Activated CD8-positive, alpha-beta memory T cell treated with anti-CD3 and anti-CD28 coated beads for 1 hour (primary cell): ENCODE measurements at places on chromosomes 7 and 10.

- no peak for DNase-seq
Observed at GRCh38 chr10:34549001-34549400, 266.1 kb downstream of the PARD3 start.

DNA sequence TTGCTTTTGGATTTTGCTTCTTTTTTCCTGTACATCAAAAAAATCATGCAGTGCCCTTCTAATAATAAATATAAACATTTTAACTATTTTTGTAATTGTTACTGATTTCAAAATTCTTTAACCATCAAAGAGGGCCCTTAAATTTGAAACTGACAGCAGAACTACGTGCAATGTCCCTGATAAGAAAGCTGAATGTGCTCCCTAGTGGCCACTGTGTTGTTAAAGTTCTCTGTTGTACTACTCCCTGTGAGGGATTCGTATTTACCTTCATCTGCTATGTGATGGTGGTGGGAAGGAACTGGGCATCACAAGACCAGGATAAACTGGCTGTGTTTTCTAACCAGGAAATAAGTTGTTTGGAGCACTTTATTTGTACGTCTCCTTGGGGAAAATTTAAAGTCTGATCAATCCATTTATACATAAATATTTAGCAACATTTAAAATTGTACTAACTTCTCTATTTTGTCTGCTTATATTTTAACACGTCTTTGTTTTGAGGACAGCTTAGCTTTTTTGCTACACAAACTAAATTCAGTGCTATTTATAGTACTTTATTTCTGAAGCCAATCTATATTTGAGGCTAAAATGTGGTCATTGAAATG lies 322.4 kb downstream of the HGF start:
- no peak for DNase-seq

DNA sequence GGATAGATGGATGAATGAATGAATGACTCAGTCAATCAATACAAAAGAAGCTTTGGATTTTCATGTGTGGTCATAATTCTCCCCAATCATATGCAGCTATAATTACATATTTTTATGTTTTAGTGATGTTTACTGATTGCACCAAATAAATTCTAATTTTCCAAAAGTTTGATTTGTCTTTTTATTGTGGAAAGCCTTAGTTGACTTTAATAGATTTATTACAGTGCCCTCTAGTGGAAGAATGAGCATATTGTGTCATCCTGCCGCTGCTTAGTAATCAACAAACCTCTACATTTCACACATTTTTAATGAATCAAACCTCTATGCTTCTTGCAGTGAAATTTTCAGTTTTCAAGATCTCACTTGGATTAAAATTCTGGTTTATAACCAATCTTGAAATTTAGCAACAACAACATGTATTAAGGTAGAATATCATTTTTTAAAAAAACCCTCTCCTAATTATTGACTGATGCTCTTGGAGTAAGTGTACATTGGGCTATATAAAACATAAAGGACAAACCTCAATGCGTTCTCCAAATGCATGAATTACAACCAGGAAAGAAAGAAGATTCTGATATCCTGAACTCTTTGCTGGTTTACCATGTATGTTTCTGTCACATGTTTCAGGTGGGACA lies 55.6 kb upstream of the PNLIP start:
- no peak for DNase-seq

DNA sequence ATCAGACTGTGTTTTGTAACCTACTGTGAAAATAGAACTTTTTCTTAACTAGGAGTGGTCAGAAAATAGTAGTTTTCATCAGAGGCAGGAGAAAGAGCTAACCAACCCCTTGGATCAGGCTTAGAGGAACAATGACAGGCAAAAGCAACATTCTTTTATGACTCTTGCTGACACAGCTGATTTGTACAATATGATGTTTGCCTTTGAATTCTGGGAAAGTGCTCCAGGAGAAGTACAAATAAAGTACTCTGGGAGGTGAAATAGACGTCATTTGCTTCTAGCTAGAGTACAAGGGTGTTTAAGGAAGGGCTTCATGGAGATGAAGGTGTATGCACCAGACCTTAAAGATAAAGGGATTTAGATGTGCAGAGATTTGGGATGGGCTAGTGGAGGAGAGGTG lies 75.1 kb upstream of the KIAA1217 start:
- DNase-seq = no peak
